ENCODE measurements at places on chromosomes 7 and 10.

GRCh38 chr10:115861455-115861854, 411.6 kb downstream of the GFRA1 start:
- DNase-seq: no peak

DNA sequence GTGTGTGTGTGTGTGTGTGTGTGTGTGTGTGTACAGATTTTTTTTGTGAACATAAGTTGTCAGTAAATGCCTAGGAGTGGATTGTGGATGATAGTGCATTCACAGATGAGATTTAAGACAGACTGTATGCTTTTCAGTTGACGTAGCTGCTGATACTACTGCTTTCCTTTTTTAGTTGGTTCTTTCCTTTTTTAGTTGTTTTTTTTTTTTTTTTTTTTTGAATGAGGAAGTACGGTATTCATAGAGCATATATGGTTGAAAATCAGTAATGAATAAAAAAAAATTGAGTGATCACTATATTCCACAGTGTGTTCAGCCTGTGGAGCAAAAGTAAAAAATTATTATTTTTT, 80.5 kb downstream of the RBM33 start:
- DNase-seq: no peak

DNA sequence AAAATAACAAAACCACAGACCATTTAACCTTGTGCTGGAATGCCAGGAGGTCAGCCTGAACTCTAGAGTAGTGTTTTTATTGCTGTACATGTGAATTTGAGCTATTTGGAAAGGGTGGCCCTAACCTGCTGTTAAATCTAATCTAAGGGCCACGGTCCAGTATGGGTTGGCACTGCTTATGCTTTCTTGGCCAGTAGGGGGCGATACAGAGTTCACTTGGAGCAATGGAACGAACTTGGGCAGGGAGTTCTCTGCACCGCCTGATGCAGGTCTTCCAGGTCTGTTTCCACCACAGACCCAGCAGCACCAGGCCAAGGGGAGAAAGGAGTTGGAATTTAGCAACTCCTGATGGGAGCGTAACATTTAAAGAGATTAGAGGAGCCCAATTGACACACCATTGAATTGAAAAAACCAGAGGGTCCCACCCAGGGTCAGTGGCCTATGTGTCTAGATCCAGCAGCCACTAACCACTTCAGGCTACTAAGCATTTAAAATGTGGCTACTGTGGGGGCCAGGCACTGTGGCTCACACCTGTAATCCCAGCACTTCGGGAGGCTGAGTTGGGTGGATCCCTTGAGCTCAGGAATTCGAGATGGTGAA, 75.7 kb upstream of the EFCAB10 start:
- DNase-seq: no peak

GRCh38 chr7:65454469-65454868, 80.8 kb downstream of the ZNF92 start:
- DNase-seq: no peak

- DNase-seq: no peak
Measured at GRCh38 chr10:88962336-88962735, 9.8 kb upstream of the ACTA2 start.

DNA sequence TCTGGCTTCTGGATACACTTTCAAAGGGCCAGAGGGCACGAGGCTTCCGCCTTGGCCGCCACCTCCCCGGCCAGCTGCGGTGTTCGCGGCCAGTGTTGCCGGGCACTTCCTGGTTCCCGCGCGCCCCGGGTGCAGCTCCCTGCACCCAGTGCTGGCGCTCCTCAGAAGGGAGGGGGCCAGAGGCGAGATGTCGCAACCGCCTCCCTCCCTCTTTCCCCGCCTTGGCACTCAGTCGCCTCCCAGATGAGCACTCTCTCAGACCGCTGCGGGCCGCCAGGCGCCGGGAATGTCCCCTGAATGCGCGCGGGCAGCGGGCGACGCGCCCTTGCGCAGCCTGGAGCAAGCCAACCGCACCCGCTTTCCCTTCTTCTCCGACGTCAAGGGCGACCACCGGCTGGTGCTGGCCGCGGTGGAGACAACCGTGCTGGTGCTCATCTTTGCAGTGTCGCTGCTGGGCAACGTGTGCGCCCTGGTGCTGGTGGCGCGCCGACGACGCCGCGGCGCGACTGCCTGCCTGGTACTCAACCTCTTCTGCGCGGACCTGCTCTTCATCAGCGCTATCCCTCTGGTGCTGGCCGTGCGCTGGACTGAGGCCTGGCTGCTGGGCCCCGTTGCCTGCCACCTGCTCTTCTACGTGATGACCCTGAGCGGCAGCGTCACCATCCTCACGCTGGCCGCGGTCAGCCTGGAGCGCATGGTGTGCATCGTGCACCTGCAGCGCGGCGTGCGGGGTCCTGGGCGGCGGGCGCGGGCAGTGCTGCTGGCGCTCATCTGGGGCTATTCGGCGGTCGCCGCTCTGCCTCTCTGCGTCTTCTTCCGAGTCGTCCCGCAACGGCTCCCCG, at the start of gene FFAR4:
Gene FFAR4, plus strand, starts transcription at position 231 of the 842 bp plus-strand sequence. Its CDS starts 56 bp downstream, at position 287.
- no peak for DNase-seq

DNA sequence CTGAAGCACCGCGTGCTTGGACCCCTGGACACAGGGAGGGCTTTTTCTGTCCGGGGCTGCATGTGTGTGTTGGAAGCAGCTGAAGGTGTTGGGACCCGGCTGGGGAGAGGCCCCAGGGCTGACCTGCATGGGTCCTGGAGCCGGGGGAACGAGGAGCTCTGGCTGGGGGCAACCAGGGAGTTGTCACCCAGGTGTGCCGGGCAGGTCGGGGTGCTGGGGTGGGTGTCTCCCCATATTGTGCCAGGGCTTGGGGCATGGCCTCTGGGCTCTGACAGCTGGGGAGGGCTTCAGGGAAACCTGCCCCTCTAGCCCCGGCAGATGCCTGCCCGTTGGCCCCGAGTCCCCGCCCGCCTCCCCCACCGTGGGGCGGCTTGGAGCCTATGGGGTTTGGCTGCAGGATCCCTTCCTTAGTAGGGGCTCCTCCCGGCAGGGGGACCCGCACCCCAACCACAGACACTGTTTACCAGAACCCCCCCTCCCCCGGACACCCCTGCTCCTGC, 42.3 kb downstream of the UNCX start:
- DNase-seq: no peak

DNA sequence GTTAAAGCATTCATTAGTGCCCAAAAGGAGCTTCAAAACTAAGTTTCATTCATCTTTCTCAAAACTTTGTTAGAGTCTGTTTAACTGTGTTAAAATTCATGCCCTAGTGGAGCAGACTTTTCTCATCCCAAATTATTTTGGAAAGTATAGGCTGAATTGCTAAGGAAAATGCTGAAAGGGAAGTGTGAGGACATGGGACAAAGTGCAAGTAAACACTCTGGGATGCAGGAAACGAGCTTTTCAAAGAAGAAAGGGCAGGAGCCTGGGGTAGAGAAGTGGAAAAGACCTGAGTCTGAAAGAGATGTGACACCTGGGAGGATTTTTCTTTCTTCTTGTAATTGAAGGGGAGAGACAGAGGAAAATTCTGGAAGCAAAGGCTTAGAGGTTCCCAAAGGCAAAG, 93.1 kb upstream of the ANKRD1 start:
- DNase-seq: no peak

DNA sequence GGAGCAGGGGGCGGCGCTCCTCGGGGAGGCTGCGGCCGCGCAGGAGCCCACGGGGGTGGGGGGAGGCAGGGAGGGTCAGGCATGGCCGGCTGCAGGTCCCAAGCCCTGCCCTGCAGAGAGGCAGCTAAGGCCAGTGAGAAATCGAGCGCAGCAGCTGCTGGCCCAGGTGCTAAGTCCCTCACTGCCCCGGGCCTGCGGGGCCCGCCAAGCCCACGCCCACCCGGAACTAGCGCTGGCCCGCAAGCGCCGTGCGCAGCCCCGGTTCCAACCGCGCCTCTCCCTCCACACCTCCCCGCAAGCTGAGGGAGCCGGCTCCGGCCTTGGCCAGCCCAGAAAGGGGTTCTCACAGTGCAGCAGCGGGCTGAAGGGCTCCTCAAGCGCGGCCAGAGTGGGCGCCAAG, 28.3 kb upstream of the TES start:
- DNase-seq: no peak

DNA sequence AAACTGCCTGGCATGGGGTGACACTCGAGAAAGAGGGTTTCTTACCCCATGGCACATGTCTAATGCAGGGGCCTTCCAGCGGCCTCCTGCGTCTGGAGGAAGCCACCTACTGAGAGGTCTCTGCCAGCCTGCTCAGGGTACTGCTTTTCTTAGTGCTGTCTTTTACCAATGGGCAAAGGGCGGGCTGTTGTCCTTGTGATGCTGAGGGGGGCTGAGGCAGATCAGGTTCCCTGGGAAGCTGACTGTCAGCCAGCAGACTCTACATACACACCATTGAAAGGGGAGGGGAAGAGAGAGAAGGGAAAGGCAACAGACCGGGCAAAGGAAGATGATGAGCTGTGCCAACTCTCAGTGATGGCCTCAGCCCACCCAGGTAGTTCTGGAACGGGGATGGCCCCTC, 48.7 kb downstream of the COL13A1 start:
- no peak for DNase-seq

- no peak for DNase-seq
Measured at GRCh38 chr10:8507156-8507555, 452.7 kb downstream of the GATA3 start.

DNA sequence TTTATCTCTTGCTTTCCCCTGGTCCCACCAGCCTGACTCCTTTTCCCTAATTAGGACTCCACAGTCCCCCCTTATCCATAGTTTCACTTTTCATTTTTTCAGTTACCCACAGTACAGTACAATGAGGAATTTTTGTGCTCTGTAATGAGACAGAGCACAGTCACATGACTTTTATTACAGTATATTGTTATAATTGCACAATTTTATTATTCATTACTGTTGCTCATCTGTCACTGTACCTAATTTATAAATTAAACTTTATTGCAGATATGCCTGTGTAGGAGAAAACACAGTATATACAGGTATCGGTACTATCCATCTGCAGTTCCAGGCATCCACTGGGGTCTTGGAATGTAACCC, 125.4 kb downstream of the KCNMA1 start:
- DNase-seq: no peak

DNA sequence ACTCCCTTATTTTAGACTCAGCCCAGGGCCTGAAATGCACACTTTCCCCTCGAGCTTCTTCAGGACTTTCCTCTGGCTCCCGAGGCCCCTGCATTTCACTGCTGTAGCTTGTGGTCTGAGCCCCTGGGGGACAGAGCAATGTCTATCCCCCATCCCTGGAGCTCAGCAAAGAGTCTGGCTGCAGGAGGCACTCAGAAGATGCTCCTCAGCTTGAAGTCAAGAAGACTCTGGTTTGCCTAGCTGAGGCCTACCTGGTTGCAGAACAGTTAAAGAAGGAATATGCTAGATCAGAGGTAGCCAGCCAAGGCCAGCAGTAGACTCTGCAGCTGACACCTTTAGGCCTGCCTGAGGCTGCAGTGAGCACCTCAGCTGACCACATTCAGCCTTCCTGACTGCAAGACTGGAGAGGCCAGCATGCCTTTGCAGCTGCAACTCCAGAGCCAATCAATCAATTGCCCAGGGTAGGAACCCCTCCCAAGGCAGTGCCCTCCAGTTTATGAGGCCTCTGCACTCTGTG, 36.9 kb upstream of the IKZF1 start:
- no peak for DNase-seq

DNA sequence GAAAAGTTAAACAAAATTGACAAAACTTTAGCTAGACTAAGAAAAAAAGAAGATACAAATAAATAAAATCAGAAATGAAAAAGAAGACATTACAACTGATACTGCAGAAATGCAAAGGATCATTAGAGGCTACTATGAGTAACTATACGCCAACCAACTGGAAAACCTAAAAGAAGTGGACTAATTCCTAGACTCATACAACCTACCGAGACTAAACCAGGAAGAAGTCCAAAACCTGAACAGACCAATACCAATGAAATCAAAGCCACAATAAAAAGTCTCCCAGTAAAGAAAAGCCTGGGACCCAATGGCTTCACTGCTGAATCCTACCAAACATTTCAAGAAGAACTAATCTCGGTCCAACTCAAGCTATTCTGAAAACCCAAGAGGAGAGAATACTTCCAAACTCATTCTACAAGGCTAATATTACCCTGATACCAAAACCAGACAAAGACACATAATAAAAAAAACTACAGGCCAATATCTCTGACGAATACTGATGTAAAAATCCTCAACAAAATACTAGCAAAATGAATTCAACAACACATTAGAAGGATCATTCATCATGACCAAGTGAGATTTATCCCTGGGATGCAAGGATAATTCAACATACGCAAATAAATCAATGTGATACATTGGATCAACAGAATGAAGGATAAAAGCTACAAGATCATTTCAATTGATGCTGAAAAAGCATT, 20.3 kb downstream of the ELAPOR2 start:
- DNase-seq: no peak

DNA sequence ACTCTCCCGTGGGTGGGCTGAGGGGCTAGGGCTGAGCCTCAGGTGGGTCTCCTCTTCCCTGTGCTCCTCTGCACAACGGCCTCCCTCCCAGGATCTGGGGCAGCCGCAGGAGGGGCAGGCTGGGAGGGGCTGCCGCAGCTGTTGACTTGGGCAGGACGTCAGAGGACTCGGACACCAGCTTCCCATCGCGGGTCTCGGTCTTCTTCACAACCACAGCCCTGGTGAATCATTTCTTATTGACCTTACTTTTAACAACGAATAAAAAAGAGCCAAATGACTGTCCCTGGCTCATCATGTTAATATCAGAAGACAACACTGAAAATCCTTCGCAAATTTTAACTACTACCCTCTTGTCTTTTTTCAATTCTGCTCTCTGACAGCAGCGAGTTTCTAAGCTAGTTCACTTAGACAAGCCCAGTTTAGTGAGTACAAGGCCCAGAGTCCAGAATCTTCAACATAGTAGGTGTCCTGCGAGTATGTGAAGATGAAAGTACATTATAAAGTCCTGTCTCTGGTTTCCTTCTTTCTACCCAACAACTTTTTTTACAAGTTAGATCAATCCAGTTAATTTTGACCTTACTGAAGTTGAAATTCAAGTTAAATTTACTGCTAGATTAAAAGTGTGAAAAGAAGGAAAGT, 32.4 kb downstream of the CTNNA3 start:
- DNase-seq: no peak

- DNase-seq: peak; percentile 74
Measured at GRCh38 chr7:14748461-14748860, 154.1 kb downstream of the DGKB start.

GRCh38 chr10:71582019-71582418, 137.6 kb downstream of the C10orf105 start:
- no peak for DNase-seq

DNA sequence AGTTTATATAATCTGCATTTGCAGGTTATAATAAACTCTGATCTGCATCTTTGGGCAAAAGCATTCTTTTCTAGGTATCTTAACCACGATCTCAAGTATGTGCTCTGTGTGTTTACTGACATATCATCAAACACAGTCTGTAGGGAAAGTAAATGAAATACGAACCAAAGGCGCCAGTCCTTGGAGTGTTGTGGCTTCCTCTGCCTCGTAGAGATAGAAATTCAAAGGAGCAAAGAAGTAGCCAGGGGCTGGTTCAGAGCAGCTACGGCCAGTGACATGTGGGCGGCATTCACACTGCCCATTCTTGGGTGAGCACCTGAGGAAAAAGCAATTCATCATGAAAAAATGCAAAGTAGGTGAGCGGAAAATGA, 38.7 kb downstream of the LAMB4 start:
- DNase-seq: no peak

DNA sequence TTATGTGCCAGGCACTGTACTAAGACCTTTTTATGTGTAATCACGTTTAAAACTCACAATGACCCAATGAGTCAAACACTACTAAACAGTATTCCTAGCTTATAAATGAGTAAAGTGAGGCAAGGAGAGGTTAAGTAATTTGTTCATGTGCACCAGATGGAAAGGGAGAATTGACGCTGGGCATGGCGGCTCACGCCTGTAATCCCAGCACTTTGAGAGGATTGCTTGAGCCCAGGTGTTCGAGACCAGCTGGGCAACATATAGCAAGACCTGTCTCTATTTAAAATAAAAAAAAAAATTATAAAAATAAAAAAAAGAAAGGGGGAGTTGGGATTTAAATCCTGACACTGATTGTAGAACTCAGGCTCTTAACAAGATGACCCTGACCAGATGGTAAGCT, 46.7 kb upstream of the DLG5 start:
- no peak for DNase-seq
